Fibroblast of skin of right quadriceps (primary cell): ENCODE measurements at places on chromosomes 1 and 21.

DNA sequence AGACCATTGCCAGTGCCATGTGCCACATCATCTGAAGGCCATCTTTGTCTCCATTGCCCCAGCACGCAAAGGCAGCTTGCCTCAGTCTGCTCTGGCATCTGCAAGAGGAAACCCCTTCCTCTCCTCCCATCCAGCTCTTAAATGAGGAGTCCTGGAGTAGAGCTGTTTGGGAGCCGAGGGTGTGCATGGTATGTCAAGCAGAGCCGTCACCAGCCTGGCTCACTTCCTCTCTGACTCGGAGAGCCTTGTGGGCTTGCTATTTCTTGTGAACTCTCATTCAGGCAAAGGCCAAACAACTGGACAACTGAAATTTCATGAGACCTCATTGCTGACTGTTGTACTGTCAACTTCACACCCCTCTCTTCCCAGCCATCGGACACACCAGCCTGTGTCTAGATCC is 143.9 kb downstream of the SIPA1L2 start:
- DNase-seq, result no peak

DNA sequence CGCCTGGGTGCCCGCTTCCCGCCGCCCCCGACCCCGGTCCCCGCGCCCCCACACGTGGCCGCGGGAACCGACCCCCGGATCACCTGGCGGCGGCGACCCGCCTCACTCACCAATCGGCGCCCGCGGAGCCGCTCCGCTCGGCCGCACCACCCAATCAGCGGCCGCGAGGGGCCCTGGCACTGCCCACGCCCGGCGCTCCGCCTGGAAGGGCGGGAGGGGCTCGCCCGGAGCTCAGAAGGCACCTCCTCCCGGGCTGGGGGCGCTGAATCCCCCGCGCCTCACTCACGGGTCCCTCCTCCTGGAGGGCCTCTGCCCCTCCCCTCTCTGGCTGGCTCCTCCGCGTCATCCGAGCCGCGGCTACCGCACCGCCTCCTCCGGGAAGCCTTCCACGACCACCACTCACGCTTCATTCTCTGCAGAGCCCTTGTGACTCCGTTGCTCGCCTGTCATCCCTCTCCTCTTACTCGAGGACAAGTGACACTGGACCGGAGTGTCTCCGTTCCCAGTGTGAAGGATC is 374 bp downstream of the SH2D5 start:
- DNase-seq, result peak; percentile 64

- DNase-seq, result no peak
These were observed 601 bp downstream of the CCT8 start for GRCh38 chr21:29072873-29073221.

GRCh38 chr1:201335174-201335870 is 42.2 kb downstream of the TNNT2 start:
- no peak for DNase-seq

- DNase-seq, result no peak
These were observed 5.1 kb upstream of the OLFML2B start for GRCh38 chr1:162028726-162029125.

DNA sequence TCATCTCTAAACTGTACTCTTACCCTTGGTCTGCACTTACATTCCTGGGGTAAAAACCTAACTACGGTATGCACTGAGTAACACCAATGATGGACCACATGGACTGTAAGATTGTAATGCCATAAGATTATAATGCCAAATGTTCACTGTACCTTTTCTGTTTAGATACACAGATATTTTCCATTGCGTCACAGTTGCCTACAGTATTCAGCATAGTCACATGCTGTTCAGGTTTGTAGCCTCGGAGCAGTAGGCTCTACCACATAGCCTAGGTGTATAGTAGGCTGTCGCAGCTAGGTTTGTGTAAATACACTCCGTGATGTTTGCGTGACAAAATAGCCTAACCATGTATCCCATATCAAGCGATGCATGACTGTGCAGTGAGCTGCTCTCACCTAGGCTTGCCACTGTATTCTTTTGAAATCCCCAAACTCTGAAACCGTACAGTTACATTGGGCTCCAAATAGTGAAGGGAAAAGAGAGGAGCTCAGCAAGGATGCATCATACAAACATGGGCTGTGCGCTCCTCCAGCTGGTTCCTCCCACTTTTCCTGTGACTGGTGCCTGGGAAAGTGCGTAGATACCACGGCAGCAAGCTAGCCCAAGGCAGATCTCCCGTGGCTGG is 35.2 kb downstream of the CFAP57 start:
- DNase-seq, result peak; percentile 9

DNA sequence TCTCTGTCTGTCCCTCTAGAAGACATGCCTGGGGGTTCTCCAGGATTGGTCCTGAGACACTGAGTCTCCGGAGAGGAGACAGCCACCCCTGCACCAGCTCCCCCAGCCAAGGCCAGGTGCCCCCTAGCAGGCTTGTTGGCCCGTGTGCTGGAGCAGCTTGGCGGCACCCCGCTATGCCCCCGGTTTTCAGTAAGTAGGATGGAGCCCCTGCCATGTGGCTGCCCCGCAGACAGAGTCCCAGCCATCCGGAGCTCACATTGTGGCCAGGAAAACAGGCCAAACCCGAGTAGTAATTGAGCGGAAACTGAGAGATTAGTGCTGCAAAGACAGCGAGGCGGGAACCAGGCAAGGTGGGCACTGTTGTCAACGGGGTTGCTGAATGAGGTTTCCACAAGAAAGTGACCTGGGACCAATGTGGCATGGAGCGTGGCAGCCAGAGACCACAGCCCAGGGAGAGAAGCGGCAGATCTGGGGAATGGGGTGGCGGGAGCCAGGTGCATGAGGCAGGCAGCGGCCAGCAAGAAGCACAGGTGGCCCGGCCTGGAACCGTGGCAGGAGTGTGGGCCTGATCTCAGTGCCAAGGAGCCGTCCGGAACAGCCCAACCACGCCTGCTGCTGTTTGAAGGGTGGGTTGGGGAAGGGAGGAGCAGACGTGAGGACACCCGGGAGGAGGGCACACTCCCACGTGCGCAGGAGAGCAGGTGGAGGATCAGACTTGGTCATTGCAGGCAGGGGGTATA is 137.4 kb upstream of the VAMP3 start:
- DNase-seq, result no peak

GRCh38 chr1:204744107-204744779 is 58.7 kb upstream of the LRRN2 start:
- no peak for DNase-seq

DNA sequence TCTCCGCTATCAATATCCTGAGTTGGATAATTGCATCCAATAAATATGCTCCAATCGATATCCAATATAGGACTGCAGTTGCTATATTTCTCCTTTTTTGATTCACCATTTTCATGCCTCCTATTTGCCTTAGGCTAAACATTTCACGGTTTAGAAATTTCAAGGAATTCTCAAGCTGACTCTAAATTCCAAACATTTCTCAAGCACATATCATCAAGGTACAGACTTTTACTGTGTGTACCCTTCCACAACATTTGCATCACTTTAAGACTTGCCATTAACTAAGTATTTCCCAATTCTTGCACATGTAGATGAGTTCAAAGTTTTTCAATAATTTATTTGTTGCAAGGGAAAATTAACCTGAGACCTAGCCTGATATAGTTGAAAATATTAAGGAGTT is 795.2 kb upstream of the TMPRSS15 start:
- no peak for DNase-seq

DNA sequence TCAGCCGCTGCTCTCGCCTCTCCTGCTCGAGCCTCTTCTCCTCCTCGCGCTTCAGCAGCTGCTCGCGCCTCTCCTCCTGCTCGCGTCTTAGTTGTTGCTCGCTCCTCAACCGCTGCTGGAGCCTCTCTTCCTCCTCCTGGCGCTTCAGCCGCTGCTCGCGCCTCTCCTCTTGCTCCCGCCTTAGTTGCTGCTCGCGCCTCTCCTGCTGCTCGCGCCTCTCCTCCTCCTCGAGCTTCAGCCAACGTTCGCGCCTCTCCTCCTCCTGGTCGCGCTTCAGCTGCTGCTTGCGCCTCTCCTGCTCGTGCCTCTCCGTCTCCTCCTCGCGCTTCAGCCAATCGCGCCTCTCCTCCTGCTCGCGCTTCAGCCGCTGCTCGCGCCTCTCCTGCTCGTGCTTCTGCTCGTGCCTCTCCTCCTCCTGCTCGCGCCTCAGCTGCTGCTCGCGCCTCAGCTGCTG is 3.7 kb downstream of the TCHH start:
- peak; percentile 52 for DNase-seq

GRCh38 chr1:74508449-74508848 is 4.0 kb downstream of the LRRC53 start:
- DNase-seq, result no peak

GRCh38 chr1:2330519-2331199 is 60.7 kb downstream of the MORN1 start:
- peak; percentile 94 for DNase-seq

DNA sequence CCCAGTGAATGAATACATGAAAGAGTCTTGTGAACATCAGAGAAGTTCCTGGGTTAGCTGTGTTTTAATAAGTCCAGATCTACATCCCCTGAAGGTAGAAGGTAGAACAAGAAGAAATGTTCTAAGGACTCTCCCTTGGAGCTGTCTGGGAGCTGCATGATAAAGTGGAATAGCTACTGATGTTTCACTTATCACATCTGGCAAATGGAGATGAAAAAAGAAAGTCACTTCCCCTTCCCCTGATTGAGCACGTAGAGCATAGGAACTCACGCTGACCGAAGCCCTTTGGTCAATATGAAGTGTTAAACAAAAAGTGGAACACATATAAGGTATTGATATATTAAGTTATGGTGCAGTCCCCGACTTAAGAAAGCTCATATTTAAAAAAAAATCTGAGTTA is 53.2 kb upstream of the PARP1 start:
- no peak for DNase-seq

DNA sequence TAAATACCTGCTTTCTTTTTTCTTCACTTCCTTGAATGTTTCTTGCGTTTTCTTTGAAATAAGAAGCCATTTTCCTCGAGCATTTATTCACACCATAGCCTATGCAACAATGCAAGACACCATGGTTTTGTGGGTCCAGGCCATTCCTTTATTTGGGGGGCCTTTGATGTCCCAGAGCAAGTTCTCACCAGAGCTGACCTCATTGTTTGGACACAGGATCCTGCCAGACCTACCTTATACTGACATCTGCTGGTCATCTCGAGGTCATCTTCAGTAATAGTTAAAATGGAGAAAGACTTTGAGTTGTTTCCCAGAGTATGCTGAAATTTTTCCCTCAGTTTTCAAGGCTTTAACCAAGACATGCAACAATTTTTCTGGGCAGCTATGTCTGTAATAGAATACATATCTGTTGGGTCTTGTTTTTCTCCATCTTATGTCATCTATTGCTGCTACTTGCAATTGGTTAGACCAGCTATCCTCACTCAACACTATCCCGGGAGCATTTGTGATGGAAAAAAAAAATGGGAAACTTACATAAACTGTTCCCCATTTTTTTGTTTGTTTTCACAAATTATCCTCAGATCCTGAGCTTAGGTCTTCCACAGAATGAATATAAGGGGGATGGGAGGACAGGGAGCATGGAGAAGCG is 34.0 kb upstream of the BACE2 start:
- peak; percentile 36 for DNase-seq

DNA sequence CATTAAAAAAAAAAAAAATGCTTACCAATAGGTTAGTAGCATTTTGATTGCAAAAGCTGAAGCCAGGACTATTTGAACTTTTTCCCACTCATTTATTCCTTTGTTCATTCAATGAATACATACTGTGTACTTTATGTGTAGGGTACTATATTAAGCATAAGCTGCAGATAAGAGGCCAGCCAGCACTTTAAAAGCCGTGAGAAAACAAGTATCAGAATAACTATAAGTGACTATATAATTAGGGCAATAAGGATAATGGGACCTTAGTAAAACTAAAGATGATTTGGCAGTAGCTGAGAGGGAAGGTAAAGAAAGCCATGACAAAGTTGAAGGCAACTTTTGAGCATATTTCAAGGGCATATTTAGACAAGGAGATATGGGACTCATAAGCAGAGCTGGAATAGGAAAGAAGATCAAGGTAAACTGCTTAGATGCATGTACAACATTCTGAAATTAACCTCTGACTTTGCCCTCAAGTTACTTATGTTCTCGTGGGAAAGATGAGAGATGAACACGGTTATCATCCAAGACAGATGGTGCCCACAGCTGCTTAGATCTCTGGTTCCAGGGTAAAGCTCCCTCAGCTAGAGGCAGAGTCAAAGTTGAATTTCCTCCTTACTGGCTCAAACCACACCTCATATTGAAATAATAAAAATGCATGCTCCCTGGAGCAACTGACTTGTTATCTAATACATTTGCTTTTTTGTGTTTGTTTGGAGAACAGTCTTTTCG is 44.0 kb upstream of the FMO2 start:
- no peak for DNase-seq

GRCh38 chr1:36305915-36306209 is 306 bp upstream of the SH3D21 start:
- DNase-seq, result no peak

GRCh38 chr1:230308039-230308438 is 118.1 kb downstream of the PGBD5 start:
- DNase-seq, result peak; percentile 58

DNA sequence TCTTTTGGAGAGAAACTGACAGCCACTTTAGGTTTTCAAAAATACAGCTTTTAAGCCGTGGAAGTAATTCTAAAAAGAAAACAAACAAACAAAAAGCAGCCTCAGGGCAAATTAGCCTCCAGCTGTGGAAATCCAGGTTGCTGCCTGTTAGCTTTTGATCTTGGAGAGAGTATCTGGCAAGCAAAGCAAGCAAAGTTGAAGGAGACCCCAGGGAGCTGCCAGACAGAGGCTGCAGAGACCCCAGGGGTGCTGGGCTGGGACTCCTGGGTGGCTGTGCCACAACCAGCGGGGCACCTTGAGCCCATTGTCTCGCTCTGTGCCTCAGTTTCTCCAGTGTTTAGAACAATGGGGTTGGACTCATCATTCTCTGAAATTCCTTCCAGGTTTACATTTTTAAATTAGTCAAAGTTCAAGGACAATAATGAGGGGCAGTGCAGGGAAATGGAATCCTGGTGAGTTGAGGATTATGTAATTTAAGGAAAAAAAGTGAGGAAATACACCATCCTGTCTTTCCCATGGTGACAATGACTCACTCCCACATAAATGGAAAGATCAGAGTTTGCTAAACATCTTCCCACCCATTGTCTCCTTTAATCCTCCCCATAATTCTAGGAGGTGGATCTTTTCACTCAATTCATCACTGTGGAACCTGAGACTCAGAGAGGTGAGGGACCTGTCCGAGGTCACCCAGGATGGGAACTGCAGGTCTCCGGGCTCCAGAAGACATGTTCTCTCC is 480.5 kb downstream of the MATN1 start:
- DNase-seq, result no peak

GRCh38 chr1:230730977-230731376 is 16.2 kb upstream of the CAPN9 start:
- no peak for DNase-seq

GRCh38 chr1:52427152-52427551 is 22.8 kb downstream of the PRPF38A start:
- DNase-seq, result no peak

GRCh38 chr1:162233066-162233465 is 143.6 kb downstream of the SPATA46 start:
- DNase-seq, result no peak

- no peak for DNase-seq
These were observed 9.2 kb upstream of the SHISAL2A start for GRCh38 chr1:52623812-52624211.

- no peak for DNase-seq
These were observed 387.2 kb downstream of the PTPRU start for GRCh38 chr1:29623501-29623900.

GRCh38 chr1:167455786-167456446 is 62.4 kb downstream of the CD247 start:
- no peak for DNase-seq

- no peak for DNase-seq
These were observed 115.2 kb upstream of the MAGI3 start for GRCh38 chr1:113275083-113275482.

GRCh38 chr1:21898326-21899200 is 38.5 kb downstream of the HSPG2 start:
- no peak for DNase-seq

- DNase-seq, result no peak
These were observed 51.8 kb downstream of the KCNK1 start for GRCh38 chr1:233665575-233666270.
